Panc1 (cell line): ENCODE measurements at places on chromosomes 5 and 9.
A peak's percentile ranks its signal among the peaks of the same experiment; 100 is the strongest.

DNA sequence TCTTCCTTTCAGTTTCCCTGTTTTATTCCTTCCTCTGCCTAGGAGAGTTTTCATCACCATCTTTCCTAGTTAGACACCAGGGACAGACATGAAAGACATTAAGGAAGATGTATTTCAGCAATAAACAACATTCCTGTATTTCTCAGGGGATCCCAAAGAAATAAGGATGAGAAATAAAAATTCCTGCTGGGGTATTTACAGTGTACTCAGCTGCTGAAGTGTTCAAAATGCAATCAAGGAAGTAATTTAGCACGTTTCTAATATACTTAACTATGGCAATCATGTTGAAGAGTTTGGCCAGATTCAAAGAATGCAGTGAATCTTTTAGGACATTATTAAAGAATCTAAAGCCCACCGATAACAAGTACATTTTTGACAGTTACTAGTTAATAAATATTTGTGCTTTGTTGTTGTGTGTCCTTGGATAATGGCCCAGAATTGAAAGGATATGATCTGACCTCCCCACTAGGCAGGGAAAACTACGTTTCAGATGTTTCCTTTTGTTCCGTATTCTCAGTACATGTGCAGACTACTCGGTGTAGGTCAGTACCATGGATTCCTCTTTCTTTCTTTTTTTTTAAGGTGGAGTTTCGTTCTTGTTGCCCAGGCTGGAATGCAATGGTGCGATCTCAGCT, 46.8 kb downstream of the INIP start:
- no peak for DNase-seq

DNA sequence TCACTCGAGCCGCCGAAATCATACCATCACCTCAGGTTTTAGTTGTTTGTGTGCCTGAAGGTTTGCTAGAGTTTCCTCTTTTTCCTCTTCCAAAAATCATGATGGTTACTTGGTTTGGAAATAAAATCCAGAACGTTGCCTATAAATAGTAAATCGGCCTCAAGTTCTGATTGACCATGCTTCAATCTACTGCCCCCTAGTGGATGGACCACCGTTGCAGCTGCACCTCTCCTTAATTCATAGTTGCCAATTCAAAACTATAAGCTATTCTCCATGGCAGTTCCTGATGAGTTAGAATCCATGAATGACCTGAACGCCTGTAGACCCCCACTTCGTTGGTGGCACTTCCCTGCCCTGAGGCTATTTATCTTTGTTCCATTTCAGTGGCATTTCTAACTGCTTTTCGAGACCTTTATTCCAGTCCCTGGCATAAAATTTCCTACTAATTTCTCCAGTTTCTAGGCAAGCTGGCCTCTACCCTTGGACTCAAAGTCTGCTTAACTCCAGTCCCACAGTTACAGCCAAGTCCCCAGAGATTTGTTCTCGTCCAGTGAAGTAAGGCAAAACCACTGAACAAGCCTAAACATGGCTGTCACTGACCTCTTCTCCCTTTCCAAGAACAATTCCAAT, 422.6 kb downstream of the EFNA5 start:
- DNase-seq = peak; percentile 22

- no peak for DNase-seq
Observed at GRCh38 chr5:2529371-2530092, 221.9 kb downstream of the IRX2 start.

DNA sequence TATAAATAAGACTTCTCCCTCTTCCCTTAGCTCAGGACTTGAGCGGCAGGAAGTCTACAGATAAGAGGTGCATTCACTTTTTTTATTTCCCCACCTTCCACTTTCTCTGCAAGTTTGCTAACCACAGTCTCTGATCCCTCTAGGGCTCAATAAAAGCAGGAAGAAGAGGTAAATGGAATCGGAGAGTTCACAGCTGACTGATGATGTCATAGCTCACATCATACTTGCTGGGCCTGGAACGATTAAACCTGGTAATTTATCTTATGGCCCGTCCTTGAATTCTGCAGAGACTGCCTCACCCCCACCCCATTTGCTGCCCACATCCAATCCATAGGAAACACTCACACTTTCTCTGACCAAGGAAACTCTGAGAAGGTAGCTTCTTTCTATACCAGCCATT, 62.9 kb downstream of the DRD1 start:
- DNase-seq = no peak

- DNase-seq = no peak
Observed at GRCh38 chr9:84305497-84306131, 34.9 kb downstream of the SLC28A3 start.

- no peak for DNase-seq
Observed at GRCh38 chr9:110635589-110635988, 33.0 kb upstream of the MUSK start.

GRCh38 chr5:67960939-67961338, 254.6 kb upstream of the PIK3R1 start:
- DNase-seq = no peak

DNA sequence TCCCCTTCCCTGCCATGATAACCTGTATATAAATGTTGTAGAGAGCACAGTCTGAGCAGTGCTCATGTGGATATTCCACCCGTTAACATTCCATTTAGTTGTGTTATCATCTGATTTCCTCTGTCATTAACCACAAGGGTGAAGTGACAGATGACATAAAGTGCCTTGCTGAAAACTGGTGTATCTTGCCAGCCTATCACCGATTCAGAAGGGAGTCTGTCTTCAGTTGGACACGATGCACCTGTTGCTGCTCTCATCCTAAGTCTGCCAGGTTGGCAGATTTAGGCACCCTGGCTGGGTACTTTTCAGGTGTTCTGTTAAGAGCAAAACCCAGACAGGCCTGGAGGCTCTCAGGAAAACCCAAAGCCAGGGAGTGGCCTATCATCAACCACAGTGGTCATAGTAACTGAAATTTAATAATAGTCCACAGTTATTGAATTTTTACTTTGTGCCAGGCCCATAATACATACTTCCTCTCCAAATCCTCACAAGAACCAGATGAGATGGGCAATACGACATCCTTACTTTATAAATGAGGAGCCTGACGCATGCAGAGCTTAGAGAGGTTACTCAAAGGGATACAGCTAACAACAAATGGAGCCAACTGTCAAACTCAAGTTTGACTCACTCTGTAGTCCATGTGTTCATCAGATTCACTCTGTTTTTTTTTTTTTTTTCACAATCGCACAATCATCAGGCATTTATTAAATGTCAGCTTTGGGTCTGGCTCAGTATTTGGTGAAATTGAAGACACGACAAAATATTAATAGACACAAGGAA, 100.7 kb upstream of the SPRY4 start:
- no peak for DNase-seq

- no peak for DNase-seq
Observed at GRCh38 chr9:27125936-27126335, 16.9 kb downstream of the TEK start.

DNA sequence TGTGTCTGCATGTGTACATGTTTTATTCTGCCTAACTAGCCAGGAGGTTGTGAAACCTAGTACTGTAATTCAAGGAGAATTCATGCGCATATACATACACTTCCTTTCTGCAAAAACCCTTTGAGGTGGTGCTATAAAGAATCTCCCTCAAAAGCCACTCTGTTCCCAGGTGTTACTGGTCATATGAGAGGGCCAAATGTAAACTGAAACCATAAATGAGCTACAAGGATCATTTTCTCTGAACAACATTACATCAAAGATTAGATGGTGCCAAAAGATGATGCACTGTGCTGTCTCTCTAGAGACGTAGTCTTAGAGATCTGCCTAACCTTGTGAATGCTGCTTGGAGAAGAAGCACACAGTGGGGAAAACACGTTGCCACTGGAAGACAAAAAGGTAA, 15.7 kb downstream of the NREP start:
- DNase-seq = no peak

GRCh38 chr5:34913072-34913471, 2.2 kb downstream of the RAD1 start:
- DNase-seq = no peak

DNA sequence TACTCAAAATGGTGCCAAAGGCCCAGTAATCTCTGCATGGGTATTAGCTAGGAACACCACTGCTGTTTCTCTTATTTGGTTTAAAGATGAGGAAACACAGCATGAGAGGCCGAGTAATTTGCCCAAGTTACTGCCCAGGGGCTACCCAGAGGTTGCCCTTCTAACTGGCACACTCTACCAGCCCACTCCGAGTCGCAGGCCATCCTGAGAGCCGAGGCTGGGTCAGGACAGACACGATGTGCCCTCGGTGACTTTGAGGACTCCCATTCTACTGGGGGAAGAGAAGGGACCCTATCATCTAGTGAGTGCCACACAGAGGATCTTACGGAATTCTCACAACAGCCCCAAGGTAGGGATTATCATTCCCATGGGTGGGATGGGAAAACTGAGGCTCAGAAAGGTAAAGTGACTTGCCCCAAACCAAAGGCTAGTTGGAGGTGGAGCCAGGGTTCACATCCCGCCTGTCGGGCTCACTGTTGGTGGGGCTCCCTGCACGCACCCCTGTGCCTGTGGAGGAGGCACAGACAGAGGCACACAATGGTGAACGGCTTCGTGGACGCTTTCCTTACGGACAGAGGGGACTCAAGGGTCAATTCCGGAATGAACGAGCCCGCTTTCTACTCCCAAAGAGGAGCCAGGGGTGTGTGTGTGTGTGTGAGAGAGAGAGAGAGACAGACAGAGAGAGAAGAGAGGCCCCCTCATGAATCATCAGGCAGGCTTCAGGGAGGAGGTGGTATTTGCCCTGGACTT, 225.0 kb downstream of the MELK start:
- DNase-seq = no peak

DNA sequence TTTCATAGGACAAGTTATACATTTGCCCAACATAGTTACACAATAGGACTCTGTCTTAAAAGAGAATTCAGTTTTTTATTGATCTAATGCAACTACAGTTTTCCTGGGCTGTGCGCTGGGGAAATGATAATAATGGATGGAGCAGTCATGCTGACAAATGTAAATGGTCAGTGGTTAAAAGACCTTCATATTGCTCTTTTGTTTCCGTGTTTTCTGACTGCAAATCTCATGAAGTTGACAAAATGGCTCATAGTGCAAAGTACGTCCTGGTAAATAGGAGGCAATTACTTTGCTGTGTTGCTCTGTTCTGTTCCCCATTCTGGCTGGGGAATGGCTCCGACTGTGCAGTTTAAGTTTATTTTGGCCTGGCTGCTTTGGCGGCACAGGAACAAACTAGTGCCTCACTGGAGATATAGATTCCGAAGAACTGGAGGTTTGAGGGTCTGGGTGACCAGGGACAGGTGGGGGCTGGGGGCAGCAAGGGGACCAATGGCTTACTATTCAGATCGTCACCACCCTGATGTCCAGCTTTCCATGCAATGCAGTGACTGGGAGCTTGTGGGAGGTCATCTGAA, 54.3 kb downstream of the PTTG1 start:
- no peak for DNase-seq

DNA sequence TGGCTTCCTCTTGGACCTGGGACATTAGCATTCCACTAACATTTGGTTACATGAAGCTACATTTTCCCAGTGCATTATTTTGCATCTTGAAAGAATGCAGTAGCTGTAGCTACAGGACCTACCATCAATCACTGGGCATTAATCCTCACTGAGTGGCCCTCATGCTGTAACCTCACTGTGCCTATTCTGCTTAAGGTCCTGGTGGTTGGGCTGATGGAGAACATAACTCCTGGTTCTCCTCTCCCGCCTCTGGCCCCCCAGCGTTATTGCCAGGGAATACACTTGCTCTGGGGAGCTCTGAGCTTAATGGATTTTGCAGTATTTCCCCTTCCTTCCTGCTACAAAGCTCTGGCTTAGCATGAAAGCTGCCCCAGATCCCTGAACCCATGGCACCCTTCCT, 111.5 kb upstream of the EQTN start:
- no peak for DNase-seq

DNA sequence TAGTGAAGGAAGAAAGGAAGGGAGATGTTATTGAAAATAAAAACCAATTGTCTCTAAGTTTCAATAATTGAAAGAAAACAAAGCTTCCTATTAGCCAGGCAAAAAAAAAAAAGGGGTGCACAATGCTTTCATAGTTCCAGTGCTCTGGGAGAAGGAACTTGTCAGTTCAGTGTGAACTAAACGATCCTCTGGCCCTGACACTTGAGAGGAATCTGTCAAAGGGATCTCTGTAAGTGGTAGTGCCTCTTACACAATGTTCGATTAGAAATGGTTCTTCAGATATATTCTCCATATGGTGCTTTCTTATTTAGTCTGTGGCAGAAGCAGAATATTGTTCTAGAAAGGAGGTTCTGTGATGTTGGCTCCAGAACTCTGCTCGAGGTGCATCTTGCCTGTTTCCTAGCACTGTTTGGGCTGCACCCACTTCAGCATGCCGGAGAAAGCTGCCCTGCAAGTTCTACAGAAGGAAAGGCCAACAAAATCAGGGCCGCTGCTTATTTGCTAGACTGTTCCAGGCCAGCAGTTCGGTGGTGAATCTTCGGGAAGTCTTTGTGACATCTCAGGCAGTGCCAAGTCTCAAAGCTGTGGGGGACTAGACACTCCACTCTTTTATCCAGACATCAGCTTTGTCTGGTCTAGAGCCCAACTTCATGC, 90.9 kb downstream of the PIK3R1 start:
- DNase-seq = no peak

DNA sequence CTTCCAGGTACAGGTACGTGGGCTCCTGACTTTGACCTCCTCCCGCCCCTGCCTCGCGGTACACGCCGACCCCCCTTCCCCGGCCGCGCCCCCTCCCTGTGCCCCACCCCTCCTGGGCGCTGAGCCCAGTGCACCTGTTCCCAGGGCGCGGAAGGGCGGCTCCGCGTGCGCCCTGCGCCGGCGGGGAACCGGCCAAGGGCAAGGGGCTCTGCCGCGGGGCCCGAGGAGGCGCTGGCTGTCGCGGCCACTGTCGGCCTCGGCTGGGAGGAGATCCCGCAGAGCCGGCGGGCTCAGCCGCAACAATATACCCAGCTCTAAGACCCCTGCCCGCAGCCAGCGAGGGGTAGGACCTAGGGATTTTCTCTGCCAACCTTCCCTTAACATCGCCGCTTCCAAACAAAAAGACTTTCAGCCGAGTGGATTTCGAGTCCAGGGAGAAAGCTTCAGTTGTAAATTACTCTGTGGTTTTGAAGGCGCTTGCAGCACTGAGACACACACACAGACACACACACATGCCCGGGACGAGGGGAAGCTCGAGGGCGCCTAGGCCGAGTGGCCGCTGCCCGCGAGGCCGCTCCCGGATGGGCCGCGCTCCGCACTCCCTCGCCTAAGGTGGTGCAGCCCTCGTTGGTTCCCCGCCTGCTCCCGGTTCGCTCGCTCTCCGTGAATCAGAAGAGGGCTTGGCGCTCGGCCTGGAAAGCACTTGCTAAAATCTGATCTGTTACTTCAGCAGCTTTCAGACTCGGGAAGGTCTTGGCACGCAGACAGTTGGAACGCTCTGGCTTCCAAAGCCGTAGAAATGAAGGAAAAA, 1.2 kb downstream of the FGF18 start:
- DNase-seq = no peak

DNA sequence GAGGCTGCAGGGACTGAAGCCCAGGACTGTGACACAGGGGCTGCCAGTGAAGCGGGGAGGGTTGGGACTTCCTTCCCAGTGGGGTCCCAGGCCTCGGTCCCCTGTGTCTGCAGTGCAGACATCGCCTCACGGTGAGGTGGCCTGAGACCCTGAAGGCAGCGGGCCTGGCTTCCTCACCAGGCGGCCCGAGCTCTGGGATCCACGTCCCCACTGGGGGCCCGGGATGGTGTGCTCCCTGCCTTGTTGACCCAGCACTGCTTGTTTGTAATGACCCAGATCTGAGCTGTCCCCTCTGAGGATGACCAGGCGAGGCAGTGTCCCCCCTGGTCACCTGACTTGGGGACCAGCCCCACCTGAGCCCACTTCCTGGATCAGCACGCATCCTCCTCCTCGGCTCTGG, 53.1 kb downstream of the COL5A1 start:
- DNase-seq = no peak

GRCh38 chr5:30343707-30344106, 849.8 kb upstream of the CDH6 start:
- no peak for DNase-seq
